EL (cell line): ENCODE measurements at places on chromosomes 1 and 21.

DNA sequence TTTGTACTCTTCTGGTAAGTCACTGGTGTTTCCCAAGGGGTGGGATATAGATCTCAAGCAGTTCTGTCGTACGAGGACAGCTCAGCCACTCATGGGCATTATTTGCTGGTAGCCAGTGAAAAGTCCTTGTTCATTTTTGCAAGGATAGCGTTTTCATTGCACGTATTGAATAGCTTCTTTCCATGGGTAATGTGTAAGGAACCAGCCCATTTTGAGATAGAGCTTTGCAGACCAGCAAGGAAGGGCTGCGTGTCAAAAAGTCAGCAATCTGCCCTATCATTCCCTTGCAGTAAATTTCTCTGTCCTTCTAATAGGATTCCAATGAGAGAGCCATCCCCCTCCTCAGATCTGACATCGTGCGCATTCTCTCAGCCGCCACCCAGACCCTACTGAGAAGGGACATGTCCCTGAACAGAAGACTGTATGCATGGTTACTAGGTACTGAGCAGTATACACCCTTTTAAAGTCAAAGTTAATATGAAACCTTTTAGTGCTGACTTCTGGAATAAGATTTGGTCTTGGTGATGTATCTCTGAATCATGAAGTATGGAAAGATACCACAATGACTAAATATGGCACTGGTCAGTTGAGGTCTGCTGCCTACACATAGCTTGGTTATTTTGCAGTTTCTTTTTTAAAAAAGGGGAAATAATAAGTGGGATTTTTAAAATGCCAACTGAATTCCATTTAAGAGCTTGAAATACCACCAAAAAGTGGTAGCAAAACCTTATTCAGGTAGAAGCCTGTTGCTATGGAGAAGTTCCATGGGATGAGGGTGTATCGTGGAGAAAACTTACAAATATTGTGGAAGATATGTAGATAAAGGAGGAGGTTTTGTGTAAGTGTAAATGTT is 55.3 kb downstream of the DOP1B start:
- DNase-seq = peak; percentile 88

DNA sequence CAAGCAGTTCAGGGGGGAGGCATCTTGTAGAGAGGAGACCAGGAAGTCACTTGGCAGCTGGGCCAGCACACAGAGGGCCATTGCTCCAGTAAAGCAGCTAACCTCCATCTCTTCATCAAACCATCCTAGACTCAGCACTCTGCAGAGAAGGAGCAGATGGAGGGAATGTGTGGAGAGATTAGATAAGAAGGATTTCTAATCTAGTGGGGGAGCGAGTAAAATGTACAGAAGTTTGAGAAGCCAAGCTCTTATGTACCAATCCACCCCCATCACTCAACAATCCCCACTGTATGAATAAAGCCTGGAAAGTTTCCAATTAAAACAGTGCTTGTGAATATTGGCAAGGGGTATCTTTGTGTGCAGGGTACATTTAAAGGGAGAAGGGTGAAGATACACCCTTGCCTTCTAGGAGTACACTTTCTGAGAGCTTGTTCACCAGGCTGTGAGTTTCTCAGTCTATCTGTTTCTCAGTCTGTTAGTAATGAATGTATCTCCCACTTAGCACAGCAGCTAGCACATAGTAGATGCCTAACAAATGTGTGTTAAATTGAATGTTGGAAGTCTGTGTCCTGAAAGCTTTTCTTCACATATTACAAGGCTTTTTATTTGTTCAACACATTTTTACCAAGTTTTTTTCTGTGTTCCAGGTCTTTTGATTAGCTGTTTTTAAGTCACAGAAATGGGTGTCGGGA is 142.7 kb upstream of the UBE2U start:
- DNase-seq = no peak

DNA sequence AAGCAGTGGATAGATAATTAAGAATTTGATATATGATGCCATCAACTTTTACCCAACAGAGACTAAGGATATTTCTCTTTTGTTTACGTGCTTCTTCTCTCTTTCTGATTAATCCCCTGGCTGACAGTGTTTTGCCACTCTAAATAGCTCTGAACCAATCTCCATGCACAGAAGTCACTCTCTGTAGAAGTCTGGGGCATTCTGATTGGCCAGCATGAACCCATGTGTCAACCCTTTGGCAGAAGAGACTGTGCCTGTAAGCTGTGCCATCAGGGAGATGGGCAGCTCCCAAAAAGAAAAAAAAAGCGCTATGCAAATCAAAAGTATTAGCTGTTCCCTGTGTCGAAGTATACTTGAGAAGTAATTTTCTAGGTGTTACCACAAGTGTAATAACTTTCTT is 34.1 kb upstream of the NRIP1 start:
- no peak for DNase-seq

- peak; percentile 67 for DNase-seq
Observed at GRCh38 chr1:8858888-8859706, 19.4 kb downstream of the ENO1 start.

- no peak for DNase-seq
Observed at GRCh38 chr21:8993284-8993942, 1528.0 kb upstream of the TPTE start.

DNA sequence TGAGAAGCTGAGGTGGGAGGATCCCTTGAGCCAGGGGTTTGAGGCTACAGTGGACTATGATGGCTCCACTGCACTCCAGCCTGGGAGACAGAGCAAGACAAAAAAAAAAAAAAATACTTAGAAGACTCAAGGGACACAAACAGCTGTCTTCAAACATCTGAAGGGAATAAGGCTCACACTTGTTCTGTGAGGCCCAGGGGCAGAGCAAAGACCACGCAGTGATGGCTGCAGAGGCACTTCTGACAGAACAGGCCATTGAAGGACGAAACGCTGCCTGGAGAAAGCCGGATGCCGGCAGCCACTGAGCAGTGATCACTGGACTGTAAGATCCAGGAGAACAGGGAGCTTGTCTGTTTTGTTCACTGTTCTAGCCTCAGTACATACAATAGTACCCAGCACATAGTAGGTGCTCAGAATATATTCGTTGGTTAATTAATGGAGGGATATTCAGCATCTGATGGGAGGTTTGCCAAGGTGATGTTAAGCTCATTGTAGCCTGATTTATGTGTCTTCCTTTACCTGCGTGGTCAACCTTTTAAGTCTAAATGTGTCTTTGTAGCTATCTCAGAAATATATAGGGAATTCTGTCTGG is 12.1 kb upstream of the NDC1 start:
- no peak for DNase-seq

- no peak for DNase-seq
Observed at GRCh38 chr1:18912550-18912949, 10.2 kb upstream of the ALDH4A1 start.

GRCh38 chr1:41351262-41352151 is 9.7 kb upstream of the FOXO6 start:
- DNase-seq = no peak

GRCh38 chr21:38800924-38801744 is 4.6 kb upstream of the ETS2 start:
- no peak for DNase-seq

DNA sequence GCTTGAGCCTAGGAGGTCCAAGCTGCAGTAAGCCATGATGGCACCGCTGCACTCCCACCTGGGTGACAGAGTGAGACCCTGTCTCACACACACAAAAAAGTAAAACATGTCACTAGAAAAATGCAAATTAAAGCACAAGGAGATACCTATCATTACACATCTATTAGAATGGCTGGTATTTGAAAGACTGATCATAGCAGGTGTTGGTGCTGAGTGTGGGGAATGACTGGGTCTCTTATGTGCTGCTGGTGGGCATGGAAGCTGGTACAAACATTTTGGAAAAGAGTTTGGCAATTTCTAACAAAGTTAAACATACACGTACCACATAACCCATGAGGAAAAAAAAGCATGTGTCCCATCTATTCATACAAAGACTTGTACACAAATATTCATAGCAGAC is 142.1 kb upstream of the ZBTB40 start:
- DNase-seq = no peak

DNA sequence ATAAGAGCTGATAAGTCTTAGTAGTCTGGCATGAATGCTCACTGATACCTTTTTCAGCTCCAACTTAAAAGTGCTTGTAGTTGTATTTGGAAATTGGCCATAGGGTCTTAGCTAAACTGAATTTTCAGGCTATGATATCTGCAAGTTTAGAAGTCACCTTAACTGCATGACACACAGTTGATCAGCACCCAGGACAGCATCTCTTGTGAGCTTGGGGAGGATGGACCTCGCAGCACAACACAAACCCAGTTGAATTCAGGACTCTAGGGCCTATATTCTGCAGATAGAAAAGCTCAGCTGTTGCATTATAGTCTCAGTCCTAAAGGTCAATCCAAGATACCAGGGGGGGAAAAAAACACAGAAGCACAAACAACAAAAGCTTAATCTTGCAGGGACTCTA is 394.3 kb downstream of the KCNH1 start:
- DNase-seq = no peak

DNA sequence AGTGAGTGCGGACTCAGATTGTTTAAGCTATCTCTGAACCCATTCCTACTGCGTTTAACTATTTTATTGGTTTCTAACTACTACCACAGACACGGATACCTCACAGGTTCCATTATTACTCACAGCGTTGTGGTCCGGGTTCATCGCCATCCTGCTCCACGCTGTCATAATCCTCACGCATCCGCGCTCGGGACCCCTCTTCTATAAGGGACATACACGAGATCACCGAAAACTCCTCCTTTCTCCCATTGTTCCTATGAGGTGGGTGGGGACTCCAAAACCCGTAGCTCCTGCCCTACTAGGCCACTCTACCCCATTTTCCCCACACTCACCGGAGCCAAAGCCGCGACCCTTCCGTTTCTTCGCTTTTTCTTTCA is 610 bp downstream of the RBM8A start:
- no peak for DNase-seq

DNA sequence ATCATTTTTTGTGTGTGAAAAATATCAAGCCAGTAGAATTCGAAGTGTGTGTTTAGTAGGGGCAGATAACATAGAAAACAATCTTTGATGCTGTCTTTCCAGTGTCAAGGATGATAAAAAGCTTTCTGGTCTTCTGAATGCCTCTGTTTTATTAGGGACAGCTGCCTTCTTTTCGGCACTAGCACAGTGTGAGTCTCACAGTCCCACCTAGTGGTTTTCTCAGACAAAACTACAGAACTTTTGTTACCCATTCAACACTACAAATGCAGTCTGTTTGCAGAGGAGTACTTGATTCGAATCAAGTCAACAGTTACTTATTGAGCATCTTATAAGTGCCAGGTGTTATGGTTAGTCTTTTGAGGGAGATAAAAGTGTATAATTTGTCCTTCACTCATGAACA is 30.6 kb upstream of the MCOLN3 start:
- DNase-seq = no peak

- peak; percentile 64 for DNase-seq
Observed at GRCh38 chr1:157193702-157194391, 55.7 kb upstream of the ETV3 start.

DNA sequence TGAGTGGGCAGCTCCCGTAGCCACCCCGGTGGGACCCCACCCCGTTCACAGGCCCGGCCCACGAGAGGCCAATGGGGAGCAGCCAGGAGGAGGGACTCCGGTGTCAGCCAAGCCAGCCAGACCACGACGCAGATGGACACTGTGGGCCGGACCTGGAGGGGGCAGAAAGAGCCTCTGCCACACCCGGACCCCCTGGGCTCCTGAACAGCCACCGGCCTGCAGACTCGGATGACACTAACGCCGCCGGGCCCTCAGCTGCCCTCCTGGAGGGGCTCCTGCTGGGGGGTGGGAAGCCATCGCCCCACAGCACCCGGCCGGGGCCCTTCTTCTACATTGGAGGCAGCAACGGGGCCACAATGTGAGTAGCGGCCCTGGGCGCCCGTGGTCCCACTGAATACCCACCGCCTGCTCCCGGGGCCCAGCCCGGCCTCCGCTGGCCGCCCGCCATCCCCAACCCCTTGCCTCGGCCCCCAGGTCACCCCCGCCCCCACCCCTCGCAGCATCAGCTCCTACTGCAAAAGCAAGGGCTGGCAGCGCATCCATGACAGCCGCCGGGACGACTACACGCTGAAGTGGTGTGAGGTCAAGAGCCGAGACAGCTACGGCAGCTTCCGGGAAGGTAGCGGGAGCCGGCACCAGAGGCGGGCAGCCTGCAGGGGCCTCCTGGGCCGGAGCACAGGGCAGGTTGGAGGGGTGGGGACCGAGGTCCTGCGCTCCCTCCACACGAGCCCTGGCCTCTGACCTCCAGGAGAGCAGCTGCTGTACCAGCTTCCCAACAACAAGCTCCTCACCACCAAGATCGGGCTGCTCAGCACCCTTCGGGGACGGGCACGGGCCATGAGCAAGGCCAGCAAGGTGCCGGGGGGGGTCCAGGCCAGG is 6.5 kb downstream of the TTLL10 start:
- no peak for DNase-seq

DNA sequence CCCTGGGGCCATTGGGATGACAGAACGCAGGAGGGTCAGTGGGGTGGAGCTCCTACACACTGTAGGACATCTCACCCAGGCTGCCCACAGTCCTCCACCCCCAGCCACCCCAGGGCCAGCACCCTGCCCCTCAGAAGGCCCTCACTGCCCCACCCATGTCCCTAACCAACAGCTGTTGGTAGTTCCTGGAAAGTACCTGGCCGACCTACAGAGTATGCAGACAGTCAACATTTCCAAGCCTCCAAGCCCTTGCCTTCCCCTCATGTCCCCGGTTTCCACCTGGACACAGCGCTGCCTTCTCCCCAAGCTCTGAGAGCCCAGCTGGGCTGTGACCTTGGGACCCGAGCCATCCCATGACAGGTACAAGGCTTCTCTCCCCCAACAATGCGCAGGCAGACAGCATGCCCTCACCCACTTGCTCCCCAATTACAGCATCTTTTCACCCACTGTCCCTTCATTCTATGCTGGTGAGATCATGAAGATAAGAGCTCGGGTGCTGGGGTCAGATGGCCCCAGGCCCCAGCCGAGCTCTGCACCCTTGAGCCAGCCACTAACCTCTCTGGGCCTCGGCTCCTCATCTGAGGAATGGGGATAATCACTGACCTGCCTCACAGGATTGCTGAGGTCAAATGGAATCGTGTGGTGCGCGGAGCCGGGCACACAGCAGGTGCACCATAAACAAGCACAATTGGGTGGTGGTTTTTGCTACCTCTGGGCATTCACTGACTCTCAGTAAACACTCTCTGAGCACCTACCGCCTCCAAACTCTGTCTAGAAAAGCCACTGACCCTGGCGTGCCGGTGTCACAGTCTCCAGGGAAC is 11.2 kb downstream of the LAPTM5 start:
- DNase-seq = no peak

- DNase-seq = no peak
Observed at GRCh38 chr1:64348270-64348960, 121.5 kb upstream of the CACHD1 start.

DNA sequence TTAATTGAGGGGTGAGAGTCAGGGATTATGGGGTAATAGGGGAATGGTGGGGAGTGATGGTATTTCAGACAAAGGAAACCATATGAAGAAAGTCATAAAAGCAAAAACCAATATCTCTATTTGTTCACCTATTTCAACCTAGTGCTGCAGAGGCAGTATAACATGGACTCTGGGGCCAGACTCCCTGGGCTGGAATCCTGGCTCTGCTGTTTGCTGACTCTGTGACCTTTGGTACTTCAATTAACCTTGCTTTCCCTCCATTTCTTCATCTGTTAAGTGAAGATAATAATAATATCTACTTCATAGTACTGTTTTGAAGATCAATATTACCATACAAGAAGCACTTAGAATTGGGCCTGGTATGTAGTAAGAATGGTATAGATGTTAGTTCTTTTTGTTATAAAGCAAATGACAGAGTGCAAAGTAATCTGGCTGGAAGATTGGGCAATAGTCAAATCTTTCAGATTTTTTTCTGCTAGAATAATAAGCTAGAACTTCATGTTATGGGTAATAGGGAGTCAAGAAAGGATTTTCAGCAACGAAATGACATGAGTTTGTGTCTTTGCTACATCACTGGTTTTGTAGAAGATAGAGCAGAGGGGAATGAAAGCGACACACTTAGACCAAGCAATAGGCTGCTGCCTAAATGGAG is 9.0 kb downstream of the EPHX4 start:
- DNase-seq = no peak

GRCh38 chr1:25246600-25247023 is 642 bp downstream of the RSRP1 start:
- DNase-seq = peak; percentile 25
